ENCODE measurements at places on chromosomes 11 and 22.

DNA sequence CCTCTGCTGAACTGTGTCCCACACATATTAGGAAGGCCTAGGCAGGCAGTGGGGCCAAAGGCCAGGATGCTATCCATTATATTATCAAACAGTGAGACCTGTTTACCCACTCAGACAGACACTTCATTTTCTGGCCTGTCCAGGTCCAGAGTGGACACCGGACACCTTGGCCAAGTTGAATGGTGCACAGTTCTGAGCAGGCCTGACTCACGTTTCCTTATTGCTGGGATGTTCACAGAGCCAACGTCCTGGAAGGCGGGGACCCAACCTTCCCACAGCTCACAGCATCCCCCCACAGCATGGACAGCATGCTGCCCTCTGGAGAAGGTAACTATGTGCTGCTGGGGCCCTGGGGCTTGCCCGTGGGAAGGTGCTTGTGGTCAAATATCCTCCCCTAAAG, 86.6 kb downstream of the BTBD10 start:
- no peak for DNase-seq

DNA sequence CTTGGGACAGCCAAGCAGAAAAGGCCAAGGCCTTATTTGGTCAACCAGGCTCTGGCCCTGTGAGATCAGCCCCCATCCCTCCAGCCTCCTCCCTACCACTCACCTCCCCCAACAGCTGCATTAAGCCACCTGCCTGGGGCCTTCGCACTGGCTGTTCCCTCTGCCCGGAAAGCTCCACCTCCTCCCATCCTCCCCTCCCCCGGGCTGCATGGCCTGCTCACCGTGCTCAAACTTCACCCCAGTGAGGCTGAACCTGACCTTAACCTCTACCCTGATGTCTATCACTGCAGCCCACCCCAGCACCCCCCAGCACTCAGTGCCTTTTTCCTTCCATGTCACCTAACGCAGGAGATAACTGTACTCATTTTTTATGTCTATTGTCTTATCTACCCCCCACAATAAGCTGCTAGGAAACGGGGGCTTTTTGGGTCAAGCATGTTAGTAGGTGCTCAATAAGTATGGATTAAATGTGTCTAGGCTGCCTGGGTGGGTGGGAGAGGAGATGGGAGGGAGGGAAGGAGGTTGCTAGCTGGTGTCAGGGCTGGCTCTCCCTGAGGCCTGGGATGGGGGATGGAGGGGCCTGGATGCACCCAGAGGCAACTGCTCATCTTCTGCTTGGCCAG, 912 bp downstream of the PTPRCAP start:
- DNase-seq = no peak

DNA sequence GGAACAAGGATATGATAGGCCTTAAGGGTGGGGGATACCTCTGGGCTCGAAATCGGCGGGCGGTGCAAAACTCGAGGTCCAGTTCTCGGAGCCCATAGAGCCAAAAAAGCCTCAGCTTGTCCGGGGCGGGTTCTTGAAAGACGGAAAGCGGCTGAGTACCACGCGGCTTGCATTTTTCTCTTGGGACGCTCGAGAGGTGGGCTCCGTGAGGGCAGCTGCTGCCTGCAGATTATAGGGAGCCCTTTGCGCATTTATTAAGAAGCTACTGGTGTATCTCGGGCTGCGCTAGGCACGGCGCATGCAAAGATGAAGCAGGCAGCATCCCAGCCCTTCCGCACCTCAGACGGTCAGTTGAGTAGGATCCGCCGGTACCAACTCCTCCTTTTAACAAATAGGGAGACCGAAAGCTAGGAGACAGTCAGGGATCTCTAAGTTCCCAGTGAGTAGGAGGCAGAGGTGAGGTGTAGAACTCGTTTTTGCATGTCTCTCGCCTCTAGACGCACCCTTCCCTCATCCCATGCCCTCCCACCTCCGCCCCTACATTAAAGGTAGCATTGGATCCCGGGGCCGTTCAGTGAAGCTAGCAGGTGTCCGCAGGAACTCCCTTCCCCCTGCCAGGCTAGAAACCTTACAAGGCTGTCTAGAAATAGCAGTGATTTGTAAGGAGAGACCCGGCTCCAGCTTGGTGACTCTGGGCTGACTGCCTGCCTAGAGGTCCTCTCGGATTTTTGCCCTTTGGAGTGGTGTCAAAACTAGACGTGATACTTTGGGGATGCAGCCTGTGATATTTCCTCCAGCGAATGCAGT, 768 bp downstream of the LDHA start:
- DNase-seq = no peak

GRCh38 chr22:33952776-33953175, 32.5 kb upstream of the LARGE1 start:
- DNase-seq = no peak

DNA sequence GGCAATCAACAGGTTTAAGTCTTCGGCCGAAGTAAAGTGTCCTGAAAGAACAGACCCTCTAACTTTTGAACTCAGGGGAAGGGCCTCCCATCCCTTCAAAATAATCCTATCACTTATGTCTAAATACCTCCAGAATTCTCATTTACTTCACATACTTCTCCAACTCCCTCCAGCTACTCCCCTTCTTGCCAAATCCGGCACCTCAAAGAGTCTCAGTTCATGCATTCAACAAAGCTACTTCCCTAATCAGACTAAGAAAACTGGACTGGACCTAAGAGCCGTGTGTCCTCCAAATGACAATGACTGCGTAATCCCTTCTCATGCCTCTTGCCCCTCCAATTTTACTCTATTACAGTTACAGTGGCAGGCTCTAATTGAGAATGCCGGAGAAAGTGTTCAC, 1.3 kb downstream of the DDB1 start:
- DNase-seq = no peak

DNA sequence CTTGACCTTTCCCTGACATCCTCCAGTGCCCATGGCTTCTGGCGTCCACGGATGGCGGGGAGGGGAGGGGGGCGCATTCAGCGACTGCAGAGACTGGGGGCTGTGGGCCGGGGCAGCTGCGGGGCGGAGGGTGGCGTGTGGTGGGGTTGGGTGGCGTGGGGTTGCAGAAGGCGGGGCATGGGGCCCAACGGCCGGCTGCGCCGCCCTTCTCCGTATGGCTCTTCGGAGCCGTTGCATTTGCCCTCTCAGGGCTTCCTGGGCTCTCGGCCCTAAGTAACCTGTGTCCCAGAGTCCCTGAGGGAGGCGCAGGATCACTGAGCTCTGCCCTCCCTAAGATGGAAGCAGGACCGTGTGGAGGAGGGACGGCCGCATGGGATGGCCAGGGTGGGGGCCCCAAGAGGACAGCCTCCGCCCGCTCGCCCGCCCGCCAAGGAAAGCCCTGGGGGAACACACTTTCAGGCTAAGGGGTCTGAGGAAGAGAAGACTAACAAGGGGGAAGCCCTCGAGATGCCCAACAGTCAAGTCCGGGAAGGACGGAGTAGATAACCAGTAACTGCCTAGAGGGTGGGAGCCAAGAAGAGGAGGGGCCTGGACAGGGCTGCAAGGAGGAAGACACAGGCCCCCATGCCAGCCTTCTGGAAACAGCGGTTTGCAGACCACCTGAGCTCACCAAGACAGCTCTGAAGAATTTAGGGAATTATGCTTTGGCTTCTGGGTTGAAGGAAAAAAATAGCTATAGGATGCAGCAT, 9.2 kb upstream of the AIFM3 start:
- DNase-seq = peak; percentile 30

GRCh38 chr11:11710556-11710955, 88.8 kb upstream of the GALNT18 start:
- no peak for DNase-seq

- no peak for DNase-seq
Measured at GRCh38 chr11:45532546-45532945, 132.9 kb downstream of the CHST1 start.

GRCh38 chr22:46766611-46767010, 4.2 kb downstream of the TBC1D22A start:
- DNase-seq = no peak

DNA sequence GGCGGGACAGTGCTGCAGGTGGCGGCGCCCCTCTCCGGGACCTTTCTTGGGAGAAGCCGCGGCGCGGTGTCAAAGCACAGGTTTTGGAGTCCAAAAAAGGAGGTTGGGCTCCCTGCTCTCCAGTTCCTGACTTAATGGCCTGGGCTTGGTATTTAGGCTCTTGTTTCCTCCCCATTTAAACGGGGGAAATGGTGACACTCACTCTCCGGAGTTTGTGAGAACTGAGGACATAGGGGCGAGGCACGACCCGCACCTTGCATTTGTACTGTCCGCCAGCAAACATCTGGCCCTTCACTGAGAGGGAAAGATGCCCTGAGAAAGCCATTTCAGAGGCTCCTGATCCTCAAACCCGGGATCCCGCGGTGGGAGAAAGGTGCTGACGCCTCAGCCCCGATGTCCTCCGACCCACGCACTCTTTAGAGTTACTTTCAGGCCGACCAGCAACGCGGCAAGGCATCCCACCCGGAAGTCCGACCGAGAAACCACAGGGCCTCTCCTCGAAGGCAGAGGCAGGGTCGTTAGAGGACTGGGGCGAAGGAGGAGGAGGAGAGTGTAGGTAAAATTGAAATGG, 2.9 kb upstream of the WDR74 start:
- DNase-seq = no peak

- no peak for DNase-seq
Measured at GRCh38 chr22:37175414-37176281, 12.4 kb downstream of the C1QTNF6 start.

DNA sequence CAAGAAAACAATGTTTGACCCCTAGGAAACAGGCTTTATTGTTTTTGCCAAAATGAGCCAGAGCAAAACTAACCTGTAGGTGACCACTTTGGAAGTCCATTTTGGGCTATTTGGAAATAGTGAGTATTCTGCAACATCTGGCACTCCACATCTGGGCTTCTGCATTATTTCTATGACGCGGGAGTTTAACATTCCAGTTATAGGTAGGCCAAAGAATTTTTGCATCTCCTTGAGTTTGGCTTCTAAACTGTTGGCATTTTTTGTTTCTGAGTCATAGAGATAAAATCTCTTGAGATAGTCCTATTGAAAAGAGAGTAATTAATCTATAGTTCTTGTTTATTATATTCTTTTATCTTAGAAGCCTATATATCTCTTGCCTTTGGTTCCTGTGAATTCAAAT, 2.9 kb downstream of the MMP7 start:
- no peak for DNase-seq

DNA sequence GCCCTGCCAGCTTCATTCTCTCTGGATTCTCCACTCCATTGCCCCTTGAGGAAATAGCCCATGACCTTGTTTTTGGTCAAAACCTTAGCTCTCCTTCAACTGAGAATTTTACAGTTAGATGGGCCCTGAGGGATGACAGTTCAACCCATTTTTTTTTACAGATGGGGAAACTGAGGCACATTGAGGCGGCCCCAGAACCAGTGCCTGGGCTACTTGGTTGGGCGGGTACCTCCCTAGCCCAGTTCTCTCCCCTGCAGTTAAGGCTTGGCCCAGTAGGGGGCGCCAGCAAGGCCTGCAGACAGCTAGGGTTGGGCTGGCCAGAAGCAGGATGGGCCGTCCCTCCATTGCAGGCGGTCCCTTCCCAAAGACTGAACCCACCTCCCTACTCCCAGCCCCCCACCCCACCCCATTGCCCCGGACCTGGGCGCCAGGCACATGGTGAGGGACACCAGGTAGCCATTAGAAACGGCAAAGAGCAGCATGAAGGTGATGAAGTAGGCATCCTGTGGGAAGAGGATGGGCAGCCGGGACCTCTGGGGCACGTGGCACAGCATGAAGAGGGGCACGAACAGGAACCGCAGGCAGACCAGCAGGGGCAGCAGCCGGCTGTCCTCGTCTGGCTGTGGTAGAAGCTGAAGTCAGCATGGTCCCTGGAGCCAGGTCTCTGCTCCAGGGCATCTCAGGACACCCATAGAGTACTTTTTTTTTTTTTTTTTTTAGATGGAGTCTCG, 7.6 kb downstream of the SLC29A2 start:
- no peak for DNase-seq
